ENCODE measurements at places on chromosomes 2 and 18. TPM values are rescaled to one million over a fixed set of nuclear protein-coding genes. Genes with fewer than 3 reads are reported as not detected.

- ATAC-seq, result no peak
These were observed 11.2 kb downstream of the CELF4 start for GRCh38 chr18:37554399-37554787.

- no peak for ATAC-seq
These were observed 196.0 kb downstream of the DCC start for GRCh38 chr18:52536039-52536438.

- no peak for ATAC-seq
These were observed 418.2 kb downstream of the GRB14 start for GRCh38 chr2:164203131-164203530.

GRCh38 chr2:10141736-10142639, 19.4 kb downstream of the RRM2 start:
- ATAC-seq, result no peak

DNA sequence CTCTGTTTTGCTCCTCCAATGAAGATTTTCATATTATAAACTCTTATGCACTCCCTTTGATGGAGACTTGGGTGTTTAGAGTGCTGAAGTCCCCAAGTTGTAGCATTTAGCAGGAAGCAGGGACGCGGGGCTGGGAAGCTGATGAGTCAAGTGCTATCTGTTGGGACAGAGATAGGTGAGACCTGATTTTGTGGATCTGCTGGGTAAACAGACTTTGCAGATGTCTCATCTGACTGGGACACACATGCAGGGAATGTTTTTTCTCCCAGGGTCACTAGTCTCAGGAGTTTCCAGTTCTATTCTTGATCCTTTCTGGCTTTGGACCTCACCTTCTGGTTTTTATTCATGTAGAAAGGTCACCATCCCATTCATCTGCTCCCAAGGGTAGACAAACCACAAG, 79.7 kb upstream of the ACAA2 start:
- no peak for ATAC-seq

- no peak for ATAC-seq
These were observed 30.9 kb downstream of the E2F6 start for GRCh38 chr2:11435036-11435435.

- no peak for ATAC-seq
These were observed 7.2 kb upstream of the ABCB11 start for GRCh38 chr2:169038338-169038757.

- ATAC-seq, result no peak
These were observed 612.1 kb downstream of the KCNJ3 start for GRCh38 chr2:155310589-155310988.

GRCh38 chr2:172251231-172251630, 148.5 kb upstream of the DLX2 start:
- ATAC-seq, result no peak

The MOCOS gene
- total RNA-seq, result 1.5 TPM

The RGPD3 gene
- total RNA-seq, result 0.77 TPM

The DSC2 gene
- total RNA-seq, result 1.4 TPM

The NEURL3 gene
- not detected for total RNA-seq

Measured in gastroesophageal sphincter (tissue), 4 donors.